Activated naive CD8-positive, alpha-beta T cell treated with anti-CD3 and anti-CD28 coated beads, Interleukin-2, amount 10 ng/mL, durations not matched to agents 7 days and 5 days (primary cell): ENCODE measurements at places on chromosomes 2 and 18. TPM values are rescaled to one million over a fixed set of nuclear protein-coding genes. Genes with fewer than 3 reads are reported as not detected.

MAP3K19 gene
- total RNA-seq = not detected

DNA sequence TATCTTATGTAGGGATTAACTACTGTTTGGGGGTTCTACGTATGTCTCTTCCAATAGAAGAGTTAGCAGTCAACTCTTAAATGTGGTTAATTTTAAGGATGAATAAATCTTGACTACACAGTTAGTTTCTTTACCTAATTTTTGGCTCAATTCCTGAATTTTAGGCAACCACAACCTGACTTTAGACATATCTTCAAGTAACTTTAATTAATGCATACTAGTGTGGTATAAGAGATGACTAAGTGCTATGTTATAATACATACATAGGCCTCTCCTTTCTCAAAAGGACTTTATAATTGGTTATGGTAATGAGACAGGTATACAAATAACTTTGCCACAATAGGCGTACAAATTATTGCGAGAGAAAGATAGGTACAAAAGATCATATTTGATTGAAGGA, 312.0 kb downstream of the IRS1 start:
- DNase-seq = no peak

GRCh38 chr2:105399207-105399861, 483 bp upstream of the FHL2 start:
- no peak for DNase-seq

- DNase-seq = no peak
These were observed 20.8 kb downstream of the SOS1 start for GRCh38 chr2:39099870-39100728.

- DNase-seq = no peak
These were observed 683.5 kb downstream of the TMEM182 start for GRCh38 chr2:103445347-103445746.

DNA sequence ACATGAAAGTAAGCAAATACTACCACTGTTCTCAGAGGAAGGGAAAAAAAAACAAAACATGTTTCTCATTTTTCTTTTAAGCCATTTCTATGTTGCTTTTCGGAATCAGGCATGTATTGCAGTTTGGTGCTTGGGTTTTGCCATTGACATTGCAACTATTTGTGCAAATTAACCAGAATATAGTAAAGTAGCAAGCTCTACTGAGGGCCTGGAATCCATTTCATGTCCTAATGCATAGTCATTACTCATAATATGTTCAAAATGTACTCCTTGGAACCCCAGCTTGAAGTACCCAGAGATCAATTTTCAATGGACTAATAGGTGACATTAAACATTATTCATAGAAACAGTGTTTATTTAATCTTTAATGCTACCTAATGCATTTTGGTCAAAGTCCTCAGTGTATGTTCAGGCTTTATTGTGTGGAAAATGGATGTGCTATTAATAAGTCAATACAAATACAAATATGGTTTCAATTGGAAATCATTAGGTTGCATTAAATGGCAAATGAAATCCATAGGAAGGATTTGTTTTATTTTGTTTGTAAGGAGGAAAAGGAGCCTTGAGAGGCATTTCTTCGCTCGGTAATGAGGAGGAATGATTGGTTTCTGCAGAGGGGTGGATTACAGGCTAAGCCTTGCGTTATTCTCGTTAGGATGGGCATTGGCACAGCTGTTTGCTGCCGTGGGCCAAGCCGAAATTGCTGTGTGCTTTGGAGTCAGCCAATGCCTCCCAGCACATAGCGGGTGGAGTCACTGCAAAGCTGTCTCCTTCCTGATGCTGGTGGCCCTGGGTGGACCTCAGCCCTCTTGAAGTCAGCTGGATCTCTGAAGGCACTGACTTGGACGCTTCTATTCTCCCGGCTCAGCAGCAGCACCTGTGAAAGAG, 56.4 kb downstream of the MYCN start:
- DNase-seq = no peak

- DNase-seq = no peak
These were observed 582.1 kb upstream of the SETBP1 start for GRCh38 chr18:44098551-44099098.

- DNase-seq = no peak
These were observed 17.8 kb downstream of the NLRC4 start for GRCh38 chr2:32246911-32247310.

GRCh38 chr2:201633661-201634249, 9.5 kb downstream of the TMEM237 start:
- no peak for DNase-seq

- no peak for DNase-seq
These were observed 452.6 kb upstream of the PKDCC start for GRCh38 chr2:41595240-41595639.

DNA sequence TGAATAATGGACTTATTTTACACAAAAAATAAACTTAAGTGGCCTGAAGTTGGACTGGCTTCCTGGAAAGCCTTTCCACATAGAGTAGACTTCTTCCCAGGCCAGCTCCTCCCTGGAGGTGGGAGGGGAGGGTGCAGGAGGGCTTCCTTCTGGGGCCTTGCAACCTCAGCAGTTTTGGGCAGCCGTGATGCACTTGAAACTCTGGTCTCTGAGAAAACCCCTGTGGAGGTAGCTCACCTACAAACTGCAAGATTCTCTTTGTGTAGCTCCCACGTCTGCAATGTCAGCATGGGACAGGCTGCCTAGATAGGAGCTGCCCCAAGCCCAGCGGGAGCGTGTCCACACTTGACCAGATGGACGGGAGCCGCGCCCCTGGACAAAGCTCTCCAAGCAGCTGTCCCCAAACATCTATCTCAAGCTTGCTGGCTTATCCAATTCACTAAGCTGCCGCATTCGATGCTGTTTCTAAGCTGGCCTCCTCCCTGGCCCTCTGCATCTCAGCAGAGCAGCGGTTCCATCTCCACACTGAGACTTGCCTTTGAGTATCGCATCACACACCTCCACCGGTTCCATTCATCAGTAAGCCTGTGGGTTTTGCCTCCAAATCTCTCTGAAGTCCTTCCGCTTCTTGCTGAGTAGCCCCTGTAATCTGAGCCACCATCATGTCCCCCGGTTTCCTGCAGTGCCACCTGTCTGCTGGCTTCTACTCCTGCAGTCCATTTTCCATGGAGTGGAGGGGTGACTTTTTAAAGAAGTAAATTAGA, 1.6 kb upstream of the LPIN1 start:
- peak; percentile 36 for DNase-seq
